CD4-positive, CD25-positive, alpha-beta regulatory T cell (primary cell): ENCODE measurements at places on chromosomes 3 and 15. TPM values are rescaled to one million over a fixed set of nuclear protein-coding genes. Genes with fewer than 3 reads are reported as not detected.

- no peak for DNase-seq
Measured at GRCh38 chr3:15099364-15100098, 583 bp upstream of the RBSN start.

DNA sequence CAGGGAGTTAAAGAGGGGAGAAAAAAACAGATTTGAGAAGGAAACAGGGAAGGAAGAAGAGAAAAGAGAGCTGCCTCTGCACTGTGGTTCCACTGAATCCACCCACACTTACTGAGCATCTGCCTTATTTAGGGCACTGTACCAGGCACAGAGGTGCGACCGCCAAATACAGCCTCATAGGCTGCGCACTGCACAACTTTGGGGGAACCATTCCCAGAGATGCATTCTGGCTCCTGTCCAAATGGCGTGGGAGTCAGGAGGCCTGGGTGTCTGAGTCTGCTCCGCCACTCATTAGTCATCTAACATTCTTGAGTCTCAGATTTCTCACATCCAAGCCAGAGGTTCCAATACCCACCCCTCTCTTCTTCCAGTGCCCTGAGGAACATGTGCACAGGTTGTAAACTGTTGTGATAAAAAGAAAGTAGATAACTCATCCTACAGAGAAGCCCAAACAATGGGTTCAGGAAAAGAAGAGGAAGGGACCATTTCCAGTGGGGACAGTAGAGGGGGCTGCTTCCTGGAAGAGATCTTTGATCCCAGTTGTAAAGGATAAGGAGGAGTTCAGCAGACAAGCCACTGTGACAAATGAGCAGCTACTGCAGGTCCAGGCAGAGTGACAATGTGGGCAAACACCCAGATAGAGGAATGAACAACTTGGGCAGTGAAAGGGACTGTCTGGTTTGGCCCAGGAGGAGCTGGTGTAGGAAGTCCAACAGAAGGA, 254.6 kb downstream of the UACA start:
- no peak for DNase-seq

- no peak for DNase-seq
Measured at GRCh38 chr3:127419182-127419581, 131.3 kb upstream of the PRR20G start.

- no peak for DNase-seq
Measured at GRCh38 chr3:111418391-111418790, 123.6 kb upstream of the CD96 start.

DNA sequence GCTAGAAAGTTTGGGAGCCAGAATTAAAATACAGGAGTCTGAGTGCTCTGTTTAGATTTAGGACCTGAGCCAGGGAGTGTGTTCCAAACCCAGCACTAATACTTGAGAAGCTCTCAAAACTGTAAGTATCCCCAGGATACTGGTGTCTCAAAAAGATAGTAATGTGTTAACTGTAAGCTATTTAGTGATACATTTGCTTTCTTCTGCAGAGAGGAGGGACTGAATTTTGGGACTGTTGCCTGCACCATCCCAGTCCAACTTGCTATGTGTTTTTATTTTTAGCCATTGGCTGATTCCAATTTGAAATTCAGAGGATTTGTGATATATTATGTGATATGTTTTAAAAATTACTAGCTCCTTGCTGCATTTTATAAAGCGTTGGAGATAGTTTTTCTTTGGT, 31.5 kb downstream of the UBE2E1 start:
- DNase-seq: no peak

- DNase-seq: no peak
Measured at GRCh38 chr3:31167666-31168065, 273.2 kb upstream of the GADL1 start.

DNA sequence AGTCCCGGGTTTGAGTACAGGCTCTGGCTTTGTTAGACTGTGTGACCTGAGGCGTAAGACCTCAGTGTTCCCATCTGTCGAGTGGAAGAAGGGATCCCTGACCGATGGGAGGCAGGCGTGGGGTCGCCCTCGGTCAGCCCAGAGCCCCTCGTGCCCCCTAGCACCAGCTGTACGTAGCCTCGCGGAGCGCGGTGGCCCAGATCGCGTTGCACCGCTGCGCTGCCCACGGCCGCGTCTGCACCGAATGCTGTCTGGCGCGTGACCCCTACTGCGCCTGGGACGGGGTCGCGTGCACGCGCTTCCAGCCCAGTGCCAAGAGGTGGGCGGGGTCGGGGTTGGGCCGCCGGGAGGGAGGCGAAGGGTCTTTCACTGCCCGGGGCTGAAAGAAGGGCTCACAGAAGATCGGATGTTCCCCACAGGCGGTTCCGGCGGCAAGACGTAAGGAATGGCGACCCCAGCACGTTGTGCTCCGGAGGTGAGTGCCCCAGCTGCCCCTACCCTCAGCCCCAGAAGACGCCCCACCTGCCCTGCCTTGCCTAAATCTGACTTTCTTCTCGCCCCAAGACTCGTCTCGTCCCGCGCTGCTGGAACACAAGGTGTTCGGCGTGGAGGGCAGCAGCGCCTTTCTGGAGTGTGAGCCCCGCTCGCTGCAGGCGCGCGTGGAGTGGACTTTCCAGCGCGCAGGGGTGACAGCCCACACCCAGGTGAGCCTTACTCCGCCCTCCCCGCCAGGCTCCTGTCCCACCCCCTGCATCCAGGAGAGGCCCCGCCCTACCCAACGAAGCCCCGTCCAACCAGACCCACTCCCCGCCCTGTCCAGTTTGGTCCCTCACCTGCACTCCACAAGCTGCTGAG, 3.5 kb upstream of the LSMEM2 start:
- no peak for DNase-seq

DNA sequence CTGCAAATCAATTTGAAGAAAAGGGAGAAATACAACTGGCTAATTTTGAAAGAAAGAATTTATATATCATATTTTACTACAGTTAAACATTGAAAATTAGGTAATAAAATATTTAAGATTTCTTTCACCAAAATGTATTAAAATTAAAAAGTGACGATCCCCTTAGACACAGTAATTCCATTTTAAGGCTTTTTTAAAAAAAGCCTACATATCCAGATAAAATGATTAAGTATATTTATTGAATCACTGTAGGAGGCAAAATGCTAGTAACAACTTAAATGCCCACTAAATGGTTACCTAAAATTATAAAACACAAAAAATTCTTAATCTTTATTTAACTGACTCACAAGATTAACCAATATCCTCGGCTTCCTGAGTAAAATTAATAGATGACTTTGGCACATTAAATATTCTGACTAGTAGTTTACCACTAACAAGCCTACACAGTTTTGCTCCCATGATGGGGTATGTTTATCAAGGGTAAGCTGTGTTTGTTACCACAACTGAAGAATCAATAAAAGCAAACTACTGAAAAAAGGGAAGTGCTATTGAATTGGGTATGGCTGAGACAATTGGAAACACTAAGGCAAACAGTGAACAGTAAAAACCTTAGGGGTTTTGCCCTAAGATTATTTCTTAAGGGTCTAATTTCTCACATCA, 28.4 kb downstream of the ANKRD28 start:
- no peak for DNase-seq

GRCh38 chr15:26132811-26133210, 269.7 kb upstream of the ATP10A start:
- no peak for DNase-seq

- no peak for DNase-seq
Measured at GRCh38 chr3:38500688-38501417, 4.7 kb downstream of the EXOG start.

CA12 gene
- total RNA-seq: not detected

DNA sequence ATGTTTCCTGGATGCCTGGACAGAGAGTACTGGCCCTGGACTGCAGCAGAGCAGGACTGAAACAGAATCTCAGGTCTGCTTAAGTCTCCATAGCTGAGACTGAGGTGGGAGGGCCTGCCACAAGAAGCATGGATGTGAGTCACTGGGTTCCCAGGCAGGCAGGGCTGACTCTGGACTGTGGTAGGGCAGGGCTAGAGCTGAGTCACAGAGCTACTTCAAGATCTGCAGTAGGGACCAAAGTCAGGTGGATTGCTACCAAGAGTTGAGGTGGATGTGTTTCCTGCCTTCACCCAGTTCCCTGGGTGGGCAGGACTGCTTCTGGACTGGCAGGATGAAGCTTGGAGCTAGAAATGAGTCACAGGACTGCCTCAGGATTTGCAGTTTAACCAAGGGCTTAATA, 282.9 kb downstream of the AGBL1 start:
- no peak for DNase-seq

- DNase-seq: no peak
Measured at GRCh38 chr3:129470861-129471260, 30.8 kb downstream of the IFT122 start.

GRCh38 chr3:23836536-23837230, 30.9 kb downstream of the UBE2E1 start:
- DNase-seq: no peak

SERPINI2 gene
- total RNA-seq: not detected

DNA sequence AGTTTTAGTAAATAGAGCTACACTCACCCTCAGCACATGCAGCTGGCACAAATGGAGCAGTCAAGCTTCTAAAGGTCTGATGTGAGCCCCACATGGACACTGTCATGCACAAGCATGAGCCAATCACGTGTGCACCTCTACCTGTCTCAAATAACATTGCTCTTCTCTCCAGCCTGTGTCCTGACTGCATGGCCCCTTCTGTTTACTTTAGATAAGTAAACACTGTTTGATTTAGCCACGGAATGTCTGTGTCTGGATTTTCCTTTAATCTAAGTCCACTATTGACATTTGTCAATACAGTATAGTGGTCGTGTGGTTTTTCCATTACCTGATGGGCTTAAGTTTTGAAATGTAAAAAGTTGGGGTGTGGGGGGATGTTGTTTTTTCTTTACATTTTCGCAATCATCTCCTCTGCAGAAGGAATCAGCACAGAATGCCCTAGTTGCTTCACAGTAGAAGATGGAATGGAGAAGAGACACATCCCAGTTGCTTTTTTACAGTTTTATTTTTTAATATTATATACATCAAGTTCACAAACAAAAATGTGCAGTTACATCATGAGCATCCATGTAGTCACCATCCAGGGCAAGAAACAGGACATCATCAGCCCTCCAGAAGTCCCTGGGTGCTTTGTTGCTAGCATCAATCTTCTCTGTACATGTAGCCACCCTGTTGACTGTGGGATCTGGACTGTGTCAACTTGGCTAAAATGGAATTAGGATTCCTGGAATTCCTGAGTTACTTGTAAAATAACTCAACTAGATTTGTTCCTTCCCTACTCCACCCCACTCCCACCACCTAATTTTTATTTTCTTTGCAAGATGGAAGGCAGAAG, 146.1 kb downstream of the UACA start:
- DNase-seq: no peak
